NCI-H2081 treated with DMSO at 0.1 percent for 48 hours (cell line): ENCODE measurements at places on chromosomes 6 and 20.
A peak's percentile ranks its signal among the peaks of the same experiment; 100 is the strongest.

GRCh38 chr6:128036808-128037570 is 136.1 kb upstream of the THEMIS start:
- DNase-seq = no peak

DNA sequence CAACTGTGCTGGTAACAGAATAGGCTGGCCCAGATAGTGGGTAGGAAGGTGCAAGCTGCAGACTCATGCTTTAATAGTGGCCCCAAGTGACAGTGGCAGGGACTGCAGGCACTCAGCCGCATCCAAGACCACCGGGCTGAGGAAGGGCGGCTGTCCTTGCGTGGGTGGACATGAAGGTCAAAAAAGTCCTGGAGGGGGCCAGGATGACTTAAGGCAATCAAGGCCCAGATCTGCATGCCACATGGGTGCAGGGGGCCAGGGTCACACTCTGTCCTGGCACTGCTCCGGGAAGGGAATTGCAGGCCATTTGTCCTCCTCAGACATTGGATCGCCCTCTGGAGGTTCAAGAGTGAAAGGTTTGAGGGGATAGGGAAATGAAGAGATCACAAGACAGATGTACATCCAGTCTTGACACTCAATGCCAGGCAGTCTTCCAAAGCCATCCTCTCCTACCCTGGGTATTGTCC is 10.4 kb upstream of the VNN2 start:
- no peak for DNase-seq

GRCh38 chr6:39065561-39065960 is 17.0 kb downstream of the GLP1R start:
- no peak for DNase-seq

DNA sequence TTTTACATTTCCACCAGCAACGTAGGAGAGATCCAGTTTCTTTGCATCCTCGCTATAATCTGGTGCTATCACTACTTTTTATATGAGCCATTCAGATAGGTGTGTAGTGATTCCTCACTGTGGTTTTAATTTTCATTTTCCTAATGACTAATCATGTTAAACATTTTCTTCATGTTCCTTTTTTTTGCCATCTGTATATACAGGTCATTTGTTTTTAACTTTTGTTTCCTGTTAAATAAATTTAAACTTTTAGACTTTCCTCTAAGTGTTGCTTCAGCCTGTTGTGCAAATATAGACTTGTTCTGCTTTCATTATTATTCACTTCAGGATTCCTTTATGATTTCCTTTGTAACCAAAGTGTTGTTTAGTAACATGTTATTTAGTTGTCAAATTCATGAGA is 697.4 kb downstream of the PTPRT start:
- DNase-seq = no peak

- no peak for DNase-seq
These were observed 53.2 kb downstream of the RAMACL start for GRCh38 chr6:166533205-166533824.

DNA sequence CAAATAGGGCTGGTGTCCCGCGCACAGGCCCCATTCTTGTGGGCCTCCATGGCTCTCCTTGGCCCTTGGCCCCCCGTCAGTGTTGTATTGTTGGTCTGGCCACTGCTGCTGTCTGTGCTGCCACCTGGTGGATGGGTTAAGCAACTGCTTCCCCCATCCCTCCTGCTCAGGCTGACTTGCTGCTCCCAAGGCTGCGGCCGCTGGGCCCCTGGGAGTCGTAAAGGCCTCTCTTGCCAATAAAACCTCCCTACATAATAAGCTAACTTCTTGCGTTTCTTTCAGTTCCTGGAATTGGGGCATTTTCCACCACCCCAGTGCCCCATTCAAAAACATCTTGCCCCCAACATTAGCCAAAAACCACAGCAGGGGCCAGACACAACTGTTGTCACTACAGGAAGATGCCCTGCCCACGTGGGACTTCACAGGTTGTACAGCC is 27.1 kb downstream of the CD83 start:
- DNase-seq = peak; percentile 9
